ENCODE measurements at places on chromosomes 13 and 19. TPM values are rescaled to one million over a fixed set of nuclear protein-coding genes. Genes with fewer than 3 reads are reported as not detected.

GRCh38 chr13:35886332-35887114, 244.7 kb downstream of the DCLK1 start:
- no peaks in the 10 kb centered on the region for H3K27me3 ChIP-seq
- no peak overlapping the region for H3K27ac ChIP-seq
- H3K4me3 ChIP-seq: no peak overlapping the region
- DNase-seq: no peak

DNA sequence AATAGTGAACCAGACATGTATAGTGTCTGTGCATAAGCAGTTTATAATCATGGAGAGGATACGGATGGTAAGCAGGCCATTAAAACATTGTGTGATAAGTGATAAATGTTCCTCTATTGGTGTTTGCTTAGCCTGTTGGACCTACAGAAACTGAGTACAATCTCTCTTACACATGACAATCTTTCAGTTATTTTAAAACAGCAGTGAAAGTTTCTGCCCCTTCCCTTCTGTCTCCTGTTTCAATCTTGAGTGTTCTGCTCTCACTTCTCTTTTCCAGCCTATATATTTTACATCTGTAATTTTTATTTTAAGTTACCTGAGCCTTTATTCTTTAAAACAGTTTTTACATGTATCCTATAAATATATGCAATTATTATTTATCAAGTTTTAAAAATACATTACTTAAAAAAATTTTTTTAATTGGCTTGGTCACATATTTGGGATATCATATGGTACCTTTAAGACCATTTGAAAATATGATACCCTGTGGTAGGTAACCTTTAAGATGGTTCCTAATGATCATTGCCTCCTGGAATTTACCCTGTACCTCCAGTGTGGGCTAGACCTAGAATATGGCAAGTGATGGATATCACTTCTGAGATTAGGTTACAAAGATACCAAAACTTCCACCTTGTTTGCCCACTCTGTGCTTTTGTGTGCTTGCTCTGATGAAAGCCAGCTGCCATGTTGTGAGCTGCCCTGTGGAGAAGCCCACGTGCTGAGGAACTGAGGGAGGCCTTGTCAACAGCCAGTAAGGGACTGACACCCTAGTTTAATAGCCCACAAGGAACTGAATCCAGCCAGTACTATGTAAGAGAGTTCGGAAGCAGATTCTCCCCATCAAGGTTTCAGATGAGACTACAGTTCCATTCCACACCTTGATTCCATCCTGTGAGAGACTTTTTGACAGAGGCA, 99.3 kb downstream of the DHRS12 start:
- no peaks in the 10 kb centered on the region for H3K4me1 ChIP-seq
- no peak for DNase-seq
- no peak overlapping the region for H3K4me3 ChIP-seq
- H3K27me3 ChIP-seq: no peaks in the 10 kb centered on the region

GRCh38 chr13:33158271-33158670, 127.3 kb downstream of the STARD13 start:
- no peak overlapping the region for H3K4me3 ChIP-seq
- H3K4me1 ChIP-seq: peaks cover 5% of the 10 kb centered on the region
- H3K27ac ChIP-seq: no peak overlapping the region

GRCh38 chr19:29751932-29752331, 36.9 kb upstream of the C19orf12 start:
- no peaks in the 10 kb centered on the region for H3K36me3 ChIP-seq
- no peaks in the 10 kb centered on the region for H3K27me3 ChIP-seq
- no peaks in the 10 kb centered on the region for H3K4me1 ChIP-seq
- no peak for DNase-seq

DNA sequence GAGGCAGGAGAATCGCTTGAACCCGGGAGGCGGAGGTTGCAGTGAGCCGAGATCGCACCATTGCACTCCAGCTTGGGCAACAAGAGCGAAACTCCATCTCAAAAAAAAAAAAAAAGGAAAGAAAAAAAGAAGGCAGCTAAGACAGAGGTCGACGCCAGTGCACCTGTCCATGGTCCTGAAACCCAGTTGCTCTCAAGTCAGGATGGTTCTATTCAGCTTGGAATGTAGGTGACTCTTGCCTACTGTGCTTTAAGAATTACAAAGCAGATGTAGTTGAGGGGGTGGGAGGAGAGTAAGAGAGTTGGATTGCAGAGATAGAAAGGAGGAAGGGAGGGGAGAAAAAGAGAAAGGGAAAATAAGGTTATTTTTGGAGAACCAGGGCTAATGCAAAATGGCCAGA, 18.7 kb downstream of the CACNG7 start:
- peak; percentile 68 for DNase-seq
- H3K4me1 ChIP-seq: no peaks in the 10 kb centered on the region
- H3K27ac ChIP-seq: no peak overlapping the region
- H3K4me3 ChIP-seq: no peak overlapping the region

GRCh38 chr13:23777575-23777870, 111.7 kb downstream of the MIPEP start:
- no peak overlapping the region for H3K4me3 ChIP-seq
- no peak for DNase-seq
- H3K27me3 ChIP-seq: no peaks in the 10 kb centered on the region
- H3K36me3 ChIP-seq: no peaks in the 10 kb centered on the region

NOTCH3 gene
- total RNA-seq: 66.9 TPM

DNA sequence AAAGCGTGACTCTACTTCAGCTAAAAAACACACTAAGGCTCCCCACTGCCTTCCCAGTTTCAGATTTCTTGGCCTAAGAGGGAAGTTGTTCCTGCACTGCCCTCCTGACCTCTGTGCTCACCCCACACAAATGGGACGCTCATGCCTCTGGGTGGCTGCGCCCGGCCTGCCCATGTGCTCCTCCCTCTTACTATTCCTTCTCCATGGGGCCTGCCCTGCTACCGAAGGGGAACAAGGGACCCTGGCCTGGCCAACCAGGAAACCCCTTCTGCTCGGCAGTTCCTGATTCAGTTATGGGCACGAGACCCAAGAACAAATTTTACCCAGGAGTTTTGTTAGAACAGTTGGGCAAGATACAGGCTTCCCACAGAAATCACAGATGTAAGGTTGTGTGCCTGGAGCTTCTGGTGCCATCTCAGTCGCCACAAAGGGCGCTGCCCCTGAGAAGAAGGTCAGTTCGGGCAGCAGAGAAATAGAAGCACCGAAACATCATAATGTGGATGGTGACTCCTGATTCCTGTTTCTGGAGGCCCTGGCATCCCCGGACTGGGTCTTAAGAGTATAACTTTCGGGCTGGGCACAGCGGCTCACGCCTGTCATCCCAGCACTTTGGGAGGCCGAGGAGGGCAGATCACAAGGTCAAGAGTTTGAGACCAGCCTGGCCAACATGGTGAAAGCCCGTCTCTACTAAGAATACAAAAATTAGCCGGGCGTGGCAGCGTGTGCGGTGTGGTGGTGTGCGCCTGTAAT, 5.4 kb upstream of the PLPP2 start:
- H3K27me3 ChIP-seq: peaks cover 17% of the 10 kb centered on the region
- no peak overlapping the region for H3K4me3 ChIP-seq
- H3K36me3 ChIP-seq: no peaks in the 10 kb centered on the region
- H3K27ac ChIP-seq: no peak overlapping the region
- no peaks in the 10 kb centered on the region for H3K4me1 ChIP-seq

- H3K36me3 ChIP-seq: no peaks in the 10 kb centered on the region
- H3K27ac ChIP-seq: no peak overlapping the region
- H3K4me1 ChIP-seq: peaks cover 5% of the 10 kb centered on the region
- H3K4me3 ChIP-seq: no peak overlapping the region
Observed at GRCh38 chr13:40126306-40127085, 471.0 kb downstream of the COG6 start.

DNA sequence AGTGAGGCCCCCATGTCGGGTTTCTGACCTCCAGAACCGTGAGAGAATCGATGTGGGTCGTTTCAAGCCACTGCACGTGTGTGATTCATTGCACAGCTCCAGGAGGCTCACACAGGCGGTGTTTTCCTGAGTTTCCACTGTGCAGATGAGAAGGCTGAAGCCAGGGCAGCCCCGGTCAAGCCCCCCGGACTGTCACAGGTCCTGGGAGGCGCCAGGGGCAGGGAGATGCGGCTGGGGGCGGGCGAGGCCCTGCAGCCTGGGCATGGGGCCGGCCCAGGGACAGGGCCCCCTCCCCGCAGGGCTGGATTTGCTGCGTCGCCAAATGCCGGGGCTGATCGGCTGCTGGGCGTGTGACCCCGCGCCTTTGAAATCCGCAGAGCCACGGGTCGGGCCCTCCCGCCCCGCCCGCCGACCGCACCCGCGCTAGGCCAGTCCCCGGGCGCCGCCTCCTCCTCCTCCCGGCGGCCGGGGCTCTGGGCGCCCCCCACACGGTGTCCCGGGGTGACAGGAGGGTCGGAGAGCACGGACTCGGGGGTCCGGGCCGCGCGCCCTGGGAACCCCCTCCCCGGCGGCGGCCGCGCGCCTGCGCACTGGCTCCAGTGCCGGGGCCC, 9.9 kb upstream of the MKNK2 start:
- no peaks in the 10 kb centered on the region for H3K27me3 ChIP-seq
- peak; percentile 84 for DNase-seq
- peak overlapping the region; percentile 74 for H3K4me3 ChIP-seq
- H3K27ac ChIP-seq: peak overlapping the region; percentile 98

COX7A1 gene
- total RNA-seq: 8.4 TPM

FLT1 gene
- total RNA-seq: 26.6 TPM

PLPPR3 gene
- total RNA-seq: 0.32 TPM

DNA sequence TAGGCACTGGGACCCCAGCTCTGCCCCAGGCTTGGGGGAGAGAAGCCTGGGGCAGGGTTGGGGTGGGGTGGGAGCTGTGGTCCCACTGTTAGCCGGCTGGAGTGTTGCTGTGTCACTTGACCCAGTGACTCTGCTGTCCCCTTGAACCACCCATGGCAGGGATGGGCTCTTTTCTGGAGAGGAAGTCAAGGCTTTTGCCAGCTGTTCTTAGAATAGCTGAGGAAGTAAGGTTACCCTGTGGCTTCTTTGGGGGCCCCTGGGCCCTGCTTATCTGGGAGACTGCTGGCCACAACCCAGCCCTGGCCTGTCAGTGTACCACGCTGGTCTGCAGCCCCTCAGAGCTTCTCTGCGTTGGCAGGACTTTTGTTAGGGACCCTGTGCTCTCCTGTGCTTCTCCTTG, 9.1 kb downstream of the PNPLA6 start:
- H3K4me3 ChIP-seq: no peak overlapping the region
- H3K4me1 ChIP-seq: no peaks in the 10 kb centered on the region
- H3K27me3 ChIP-seq: no peaks in the 10 kb centered on the region
- no peak for DNase-seq

- peak; percentile 74 for DNase-seq
- H3K4me3 ChIP-seq: peak overlapping the region; percentile 94
- peak overlapping the region; percentile 93 for H3K27ac ChIP-seq
- H3K4me1 ChIP-seq: no peaks in the 10 kb centered on the region
- H3K27me3 ChIP-seq: no peaks in the 10 kb centered on the region
- no peaks in the 10 kb centered on the region for H3K36me3 ChIP-seq
Observed at GRCh38 chr13:50124536-50125303, 109.5 kb downstream of the KCNRG start.

- no peaks in the 10 kb centered on the region for H3K4me1 ChIP-seq
- no peak overlapping the region for H3K27ac ChIP-seq
- DNase-seq: no peak
- no peaks in the 10 kb centered on the region for H3K27me3 ChIP-seq
Observed at GRCh38 chr19:10713317-10713716, 4.6 kb upstream of the DNM2 start.

DNA sequence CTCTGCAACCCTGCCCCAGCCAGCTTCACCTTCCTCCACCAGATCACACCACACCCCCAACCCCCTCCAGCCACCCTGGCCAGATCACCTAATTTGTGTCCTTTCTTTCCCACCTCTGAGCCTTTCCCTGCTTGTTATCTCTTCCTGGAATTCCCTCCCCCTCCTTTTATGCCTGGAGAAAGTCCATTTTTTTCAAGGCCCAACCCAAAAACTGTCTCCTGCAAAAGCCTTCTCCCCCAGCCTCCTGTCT, 5.3 kb upstream of the TLE2 start:
- DNase-seq: no peak
- peaks cover 6% of the 10 kb centered on the region for H3K4me1 ChIP-seq
- H3K36me3 ChIP-seq: no peaks in the 10 kb centered on the region

GRCh38 chr19:16467581-16467980, 4.2 kb downstream of the EPS15L1 start:
- H3K27ac ChIP-seq: no peak overlapping the region
- DNase-seq: no peak
- H3K27me3 ChIP-seq: no peaks in the 10 kb centered on the region
- no peak overlapping the region for H3K4me3 ChIP-seq
- H3K4me1 ChIP-seq: peaks cover 20% of the 10 kb centered on the region

ZNF45 gene
- 8.9 TPM for total RNA-seq

GRCh38 chr13:98738213-98738612, 14.3 kb downstream of the SLC15A1 start:
- H3K36me3 ChIP-seq: no peaks in the 10 kb centered on the region
- DNase-seq: no peak
- no peaks in the 10 kb centered on the region for H3K4me1 ChIP-seq
- peaks cover 9% of the 10 kb centered on the region for H3K27me3 ChIP-seq
- H3K4me3 ChIP-seq: no peak overlapping the region

GRCh38 chr19:5785423-5785822, 877 bp upstream of the PRR22 start:
- no peak for DNase-seq
- no peaks in the 10 kb centered on the region for H3K27me3 ChIP-seq
- no peaks in the 10 kb centered on the region for H3K4me1 ChIP-seq
- peaks cover 6% of the 10 kb centered on the region for H3K36me3 ChIP-seq
- H3K4me3 ChIP-seq: no peak overlapping the region

GRCh38 chr13:102035969-102036368, 365.9 kb downstream of the FGF14 start:
- no peak for DNase-seq
- no peaks in the 10 kb centered on the region for H3K4me1 ChIP-seq
- no peaks in the 10 kb centered on the region for H3K27me3 ChIP-seq

- DNase-seq: peak; percentile 92
- no peaks in the 10 kb centered on the region for H3K36me3 ChIP-seq
- peaks cover 8% of the 10 kb centered on the region for H3K4me1 ChIP-seq
- H3K4me3 ChIP-seq: peak overlapping the region; percentile 87
Observed at GRCh38 chr19:33795370-33796163, 1.1 kb upstream of the KCTD15 start.

Data from GM23248 (cell line).